ENCODE measurements at places on chromosomes 7 and 10. TPM values are rescaled to one million over a fixed set of nuclear protein-coding genes. Genes with fewer than 3 reads are reported as not detected.

DNA sequence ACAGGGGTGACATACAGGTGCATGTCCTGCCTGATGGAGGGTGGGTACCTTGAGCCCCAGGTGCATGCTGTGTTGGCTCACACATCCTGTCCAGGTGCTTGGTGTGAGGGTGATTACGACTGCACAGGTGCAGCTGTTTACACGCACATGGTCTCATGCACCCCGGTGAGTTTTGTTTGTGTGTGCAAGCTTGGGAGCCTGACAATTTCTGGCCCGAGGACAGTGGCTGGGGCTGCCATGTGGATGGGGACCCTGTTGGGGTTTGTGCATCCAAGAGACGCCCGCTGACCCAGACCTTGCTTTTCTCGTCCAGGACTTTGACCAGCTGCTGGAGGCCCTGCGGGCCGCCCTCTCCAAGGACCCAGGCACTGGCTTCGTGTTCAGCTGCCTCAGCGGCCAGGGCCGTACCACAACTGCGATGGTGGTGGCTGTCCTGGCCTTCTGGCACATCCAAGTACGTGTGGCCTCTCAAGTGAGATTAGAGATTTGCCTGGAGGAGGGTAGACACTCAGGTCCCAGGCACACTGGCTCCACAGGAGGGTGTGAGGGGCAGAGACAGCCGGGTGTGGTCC, 61.7 kb downstream of the PRF1 start:
- DNase-seq: no peak

Gene KCNIP2
- total RNA-seq: 30.0 TPM

DNA sequence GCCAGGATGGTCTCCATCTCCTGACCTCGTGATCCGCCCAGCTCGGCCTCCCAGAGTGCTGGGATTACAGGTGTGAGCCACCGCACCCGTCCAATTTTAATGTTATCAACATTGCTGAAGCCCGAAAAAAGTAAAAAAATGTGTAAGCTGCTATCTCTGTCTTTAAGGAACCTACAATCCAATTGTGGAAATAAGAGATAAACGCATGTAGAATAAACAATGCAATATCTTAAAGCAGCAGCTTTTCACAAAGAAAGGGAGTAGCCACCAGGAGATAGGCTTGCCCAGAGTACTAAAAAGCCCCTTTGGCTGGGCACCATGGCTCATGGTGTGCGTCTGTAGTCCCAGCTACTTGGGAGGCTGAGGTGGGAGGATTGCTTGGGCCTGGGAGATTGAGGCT, 282.9 kb upstream of the LYZL1 start:
- DNase-seq: no peak

Gene ICA1
- 9.8 TPM for total RNA-seq

Gene BEND7
- total RNA-seq: 3.1 TPM

GRCh38 chr10:62082729-62083411, 181.4 kb downstream of the ARID5B start:
- DNase-seq: no peak

- peak; percentile 34 for DNase-seq
These were observed 106.5 kb downstream of the ARHGAP12 start for GRCh38 chr10:31822150-31822549.

- DNase-seq: no peak
These were observed 3.5 kb downstream of the POLR3A start for GRCh38 chr10:78025685-78026364.

DNA sequence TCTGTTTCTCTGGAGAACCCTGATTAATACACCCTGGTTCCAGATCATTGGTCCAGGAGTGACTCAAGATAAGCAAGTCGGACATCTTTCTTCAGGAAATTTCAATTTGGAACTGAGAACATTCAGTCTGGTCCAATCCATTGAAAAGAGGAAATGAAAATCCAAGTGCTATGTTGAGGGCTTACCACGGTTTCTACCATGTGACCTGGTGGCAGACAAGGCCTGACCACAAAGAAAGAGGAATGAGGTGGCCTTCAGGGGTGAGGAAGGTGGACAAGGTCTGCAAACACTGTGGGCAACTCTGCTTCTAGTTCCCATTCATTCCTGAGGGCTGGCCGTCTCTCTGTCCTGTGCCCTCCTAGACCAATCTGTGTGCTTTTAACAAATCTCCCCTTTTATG, 149.2 kb upstream of the GHITM start:
- no peak for DNase-seq

Gene FFAR4
- not detected for total RNA-seq

GRCh38 chr10:130558746-130559546, 422.8 kb downstream of the GLRX3 start:
- no peak for DNase-seq

DNA sequence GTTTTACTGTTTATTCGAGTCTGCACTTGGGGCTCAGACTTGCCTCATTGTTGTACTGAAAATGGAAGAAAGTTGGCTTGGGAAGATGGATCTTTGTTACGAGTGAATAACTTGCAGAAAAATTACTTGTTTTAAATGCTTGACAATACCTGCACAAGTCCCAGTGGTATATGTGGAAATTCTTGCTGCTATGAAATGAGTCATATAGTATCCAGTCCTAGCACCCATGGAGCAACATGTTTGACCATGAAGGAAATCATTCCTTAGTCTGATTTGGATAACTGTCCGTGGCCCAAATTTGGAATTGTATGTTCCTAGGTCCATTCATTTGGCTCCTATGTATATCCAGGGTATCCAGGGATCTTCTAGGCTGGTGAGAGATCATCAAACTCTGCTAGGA, 1096.8 kb downstream of the KCNMA1 start:
- DNase-seq: no peak

Gene SPDYE11
- 0.25 TPM for total RNA-seq

DNA sequence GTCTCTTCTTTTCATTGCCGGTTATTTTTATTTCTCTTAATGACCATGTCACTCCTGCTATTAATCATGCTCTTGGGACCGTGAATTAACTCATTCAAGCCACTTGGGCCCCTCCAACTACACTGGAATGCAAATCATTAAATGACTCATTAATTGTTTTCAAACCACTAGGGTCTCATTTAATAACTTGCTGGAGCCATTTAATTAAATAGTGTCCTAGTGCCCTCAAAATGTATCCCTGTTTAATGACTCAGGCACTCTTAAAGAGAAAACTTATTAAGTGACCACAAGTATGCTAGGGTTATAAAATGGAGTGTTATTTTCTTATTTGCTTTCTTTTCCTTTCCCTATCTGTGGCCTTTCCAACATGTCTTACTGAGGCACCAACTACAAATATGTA, 73.0 kb downstream of the PLXDC2 start:
- no peak for DNase-seq

Gene COL1A2
- 6.8 TPM for total RNA-seq

DNA sequence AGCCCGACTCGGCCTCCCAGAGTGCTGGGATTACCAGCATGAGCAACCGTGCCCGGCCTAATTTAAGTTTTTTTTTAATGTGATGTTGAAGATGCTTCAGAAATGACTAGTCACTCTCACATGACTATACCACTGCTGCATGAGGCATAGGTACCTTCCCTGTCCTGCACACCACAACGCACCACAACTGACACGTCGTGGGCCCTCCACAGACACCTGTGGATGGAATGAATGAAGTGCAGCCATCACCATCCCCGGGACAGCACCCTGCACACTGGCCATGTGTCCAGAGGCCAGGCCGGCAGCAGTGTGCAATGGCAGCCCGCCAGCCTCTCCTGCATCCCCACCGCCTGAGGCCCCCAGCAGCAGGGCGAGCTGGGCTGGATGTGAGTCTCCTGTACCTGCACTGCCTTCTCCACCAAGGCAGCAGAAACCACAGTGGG, 55.1 kb downstream of the VOPP1 start:
- no peak for DNase-seq

DNA sequence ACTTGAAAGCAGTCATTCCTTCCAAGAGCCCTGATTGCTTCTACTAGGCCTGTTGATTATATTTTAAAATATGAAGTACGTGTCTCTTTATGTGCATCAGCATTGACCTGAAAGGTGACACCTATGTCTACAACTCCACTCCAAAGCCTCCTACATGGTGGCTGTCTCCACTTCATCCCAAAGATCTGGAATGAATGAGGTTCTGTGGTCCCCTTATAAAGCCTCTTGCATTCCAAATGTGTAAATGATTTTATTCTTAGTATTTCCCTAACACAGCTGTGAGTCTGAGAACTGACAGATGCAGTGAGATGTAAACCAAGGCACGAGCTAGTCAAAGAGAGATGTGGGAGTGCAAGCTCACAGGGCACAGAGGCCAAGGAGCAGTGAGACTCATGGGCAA, 176.0 kb upstream of the SVIL start:
- DNase-seq: no peak

DNA sequence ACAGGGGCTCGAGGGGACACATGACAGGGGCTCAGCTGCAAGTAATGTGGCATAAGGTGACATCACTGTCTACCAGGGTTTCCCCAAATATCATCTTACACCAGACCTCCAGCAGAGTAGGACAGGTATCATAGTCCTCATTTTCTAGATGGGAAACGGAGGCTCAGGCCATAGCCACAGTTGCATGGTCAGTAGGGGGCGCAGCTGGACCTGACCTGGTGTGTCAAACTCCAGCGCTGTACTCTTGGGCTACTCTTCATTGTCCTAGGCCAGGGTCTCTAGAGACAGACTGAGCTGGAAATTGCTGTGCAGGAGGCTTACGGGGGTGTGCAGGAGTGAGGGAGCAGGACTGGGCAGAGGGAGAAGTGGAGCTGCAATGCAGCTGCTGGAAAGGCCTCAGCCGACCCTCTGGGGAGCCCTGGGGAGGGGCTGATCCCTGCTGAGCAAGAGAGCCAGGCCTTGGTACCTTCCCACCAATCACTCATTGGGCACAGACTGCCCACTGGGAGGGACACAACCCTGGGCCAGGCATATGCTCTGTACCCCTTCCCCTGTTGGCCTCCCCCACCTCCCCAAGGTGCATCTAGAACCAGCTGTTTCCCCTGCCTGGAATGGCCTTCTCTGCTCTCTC, 89.9 kb downstream of the CDH23 start:
- DNase-seq: peak; percentile 82
